ENCODE measurements at places on chromosomes 12 and 14. TPM values are rescaled to one million over a fixed set of nuclear protein-coding genes. Genes with fewer than 3 reads are reported as not detected.
A peak's percentile ranks its signal among the peaks of the same experiment; 100 is the strongest.

DNA sequence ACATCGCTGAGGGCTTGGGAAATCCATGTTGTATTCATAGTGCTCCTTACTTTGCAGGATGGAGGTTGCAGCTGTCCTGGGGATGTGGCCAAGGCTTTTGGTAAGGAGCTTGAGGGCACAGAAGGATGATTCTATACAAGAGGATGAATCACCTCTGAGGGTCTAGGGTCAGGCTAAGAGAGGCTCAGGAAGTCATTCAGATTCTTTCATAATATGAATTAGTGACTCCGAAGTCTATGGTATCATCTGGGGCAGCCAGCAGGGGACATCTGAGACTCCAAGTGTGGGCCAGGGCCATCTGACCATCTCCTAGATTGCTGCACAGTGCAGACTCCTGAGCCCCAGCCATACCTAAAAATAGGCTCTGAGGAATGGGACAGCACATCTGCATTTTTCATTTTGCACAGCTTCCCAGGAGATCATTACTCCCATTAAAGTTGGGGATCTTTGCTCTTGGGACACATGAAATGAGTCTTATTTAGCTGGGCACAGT is 4.8 kb downstream of the GMPR2 start:
- ATAC-seq, result no peak

DNA sequence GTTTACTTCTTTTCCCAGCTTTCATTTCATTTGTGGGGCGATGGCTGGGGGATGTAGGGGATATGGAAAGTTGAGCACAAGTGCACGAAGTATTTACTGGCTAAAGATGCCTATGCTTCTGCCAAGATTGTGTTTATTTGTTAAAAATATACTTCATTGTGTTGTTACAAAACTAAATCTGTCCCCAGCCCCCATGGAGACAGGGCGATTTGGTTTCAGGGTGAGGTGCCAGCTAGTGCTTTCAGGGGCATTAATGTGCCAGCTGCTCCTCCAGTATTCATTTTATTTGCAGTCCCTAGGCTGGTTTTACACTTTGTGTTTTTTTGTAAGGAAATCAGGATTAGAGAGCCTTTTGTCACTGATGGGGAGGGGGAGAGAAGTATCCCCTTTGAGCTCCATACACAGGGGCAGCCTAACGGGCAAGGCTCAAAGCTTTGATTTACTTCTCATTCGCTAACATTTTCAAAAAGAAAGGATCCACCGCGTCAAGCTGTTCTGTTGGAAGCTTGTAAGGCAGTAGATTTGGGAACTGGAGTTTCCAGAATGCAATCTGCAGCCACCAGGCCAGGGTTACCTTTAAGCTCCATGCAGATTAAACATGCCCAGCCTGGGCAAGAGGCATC is 198.7 kb upstream of the PLEKHG7 start:
- ATAC-seq, result no peak

DNA sequence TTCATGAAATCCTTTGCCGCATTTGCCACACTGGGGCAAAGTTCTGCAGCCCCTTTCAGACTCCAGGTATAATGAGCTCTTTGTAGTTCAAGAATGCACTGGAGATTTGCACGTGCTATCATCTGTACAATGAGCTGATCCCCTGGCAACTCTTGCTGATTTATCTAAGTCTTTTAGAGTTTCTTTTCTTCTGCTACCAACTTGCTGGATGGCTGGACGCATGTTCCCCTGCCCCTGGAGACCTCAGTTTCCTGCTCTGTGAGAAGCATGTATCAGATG is 103.2 kb downstream of the CMKLR1 start:
- no peak for ATAC-seq

GRCh38 chr12:99984271-99985128 is at the start of gene ANKS1B:
Gene ANKS1B, minus strand, starts transcription at chr12:99984936. Its CDS starts 699 bp downstream, at chr12:99984237.
- peak; percentile 89 for ATAC-seq

GRCh38 chr12:11981121-11981733 is 89.5 kb upstream of the BCL2L14 start:
- ATAC-seq, result no peak

- peak; percentile 51 for ATAC-seq
Observed at GRCh38 chr12:25959071-25959961, 834 bp downstream of the RASSF8 start.

GRCh38 chr14:74917646-74918081 is 5.4 kb downstream of the RPS6KL1 start:
- ATAC-seq, result peak; percentile 69

DNA sequence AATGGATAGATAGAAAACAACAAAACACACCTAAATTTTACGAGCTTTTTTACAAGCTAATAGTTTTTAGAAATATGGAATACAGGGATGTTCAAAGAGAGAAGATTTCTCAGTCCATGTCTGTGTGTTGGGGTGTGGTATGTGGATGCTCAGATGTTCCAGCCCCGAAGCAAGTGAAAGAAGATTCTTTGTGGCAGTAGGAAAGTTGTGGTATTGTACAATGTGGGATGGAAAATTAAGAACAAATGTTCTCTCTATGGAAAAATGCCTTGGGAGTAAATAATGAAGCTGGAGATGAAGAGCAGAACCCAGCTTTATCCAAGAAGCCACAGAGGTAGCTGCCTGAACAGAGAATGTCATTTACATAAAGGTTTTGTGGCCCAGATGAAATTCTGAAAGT is 150.3 kb upstream of the PRKD1 start:
- no peak for ATAC-seq

- no peak for ATAC-seq
Observed at GRCh38 chr12:19025582-19025981, 104.0 kb upstream of the PLEKHA5 start.

GRCh38 chr12:45468751-45469615 is 253.1 kb downstream of the ANO6 start:
- no peak for ATAC-seq

DNA sequence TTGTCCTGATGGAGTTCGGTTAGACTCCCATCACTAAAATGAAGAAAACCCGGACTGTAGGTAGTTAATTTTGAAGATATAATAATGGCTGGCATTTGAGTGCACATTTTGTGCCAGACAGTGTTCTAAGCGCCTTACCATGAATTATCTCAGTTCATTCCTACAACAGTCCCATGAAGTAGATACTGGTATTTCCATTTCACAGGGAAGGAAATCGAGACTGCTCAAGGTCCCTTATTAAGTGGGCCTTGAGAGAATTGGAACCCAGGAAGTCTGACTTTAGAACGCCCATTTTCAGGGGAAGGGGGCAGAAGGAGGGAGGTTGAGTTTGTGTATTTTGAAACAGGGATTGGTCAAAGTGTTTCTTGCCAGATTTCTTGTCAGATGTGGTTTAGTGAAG is 855 bp downstream of the MNAT1 start:
- no peak for ATAC-seq

- no peak for ATAC-seq
Observed at GRCh38 chr14:65330416-65330815, 82.1 kb upstream of the FUT8 start.

- ATAC-seq, result no peak
Observed at GRCh38 chr12:16027002-16027401, 115.9 kb downstream of the DERA start.

GRCh38 chr14:55773984-55774545 is 194.1 kb downstream of the KTN1 start:
- no peak for ATAC-seq

DNA sequence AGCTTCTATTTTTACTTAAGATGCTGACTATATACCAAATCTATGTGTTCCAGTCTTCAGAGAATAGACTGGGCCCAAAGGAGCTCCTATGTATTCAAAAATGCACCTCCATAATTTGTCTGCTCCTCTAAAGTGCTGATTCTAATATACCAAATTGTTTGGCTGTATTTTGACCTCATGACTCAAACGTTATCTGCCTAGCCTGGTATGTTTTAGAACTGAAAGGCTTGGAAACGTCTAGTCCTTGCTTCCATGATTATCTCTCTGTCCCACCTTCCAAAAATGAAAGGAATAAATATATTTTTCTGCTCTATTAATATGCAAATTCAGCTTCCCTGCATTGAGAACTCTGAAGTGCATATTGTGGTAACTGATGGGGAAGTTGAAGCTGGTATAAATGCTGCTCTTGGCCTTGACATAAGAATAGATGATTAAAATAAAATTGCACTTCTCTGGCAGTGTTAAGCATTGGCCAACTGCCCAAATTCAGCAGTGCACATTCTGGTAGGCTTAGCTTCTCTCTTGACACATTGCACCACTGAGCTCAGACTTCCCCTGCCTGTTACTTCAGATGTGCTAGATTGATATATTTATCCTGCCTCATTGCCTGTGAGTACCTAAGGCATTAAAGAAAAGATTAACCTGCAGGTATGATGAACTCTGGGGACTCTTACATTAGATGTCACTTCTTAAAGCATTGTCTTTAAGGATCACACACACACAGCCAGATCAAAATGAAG is 882.3 kb downstream of the RPS29 start:
- ATAC-seq, result no peak

DNA sequence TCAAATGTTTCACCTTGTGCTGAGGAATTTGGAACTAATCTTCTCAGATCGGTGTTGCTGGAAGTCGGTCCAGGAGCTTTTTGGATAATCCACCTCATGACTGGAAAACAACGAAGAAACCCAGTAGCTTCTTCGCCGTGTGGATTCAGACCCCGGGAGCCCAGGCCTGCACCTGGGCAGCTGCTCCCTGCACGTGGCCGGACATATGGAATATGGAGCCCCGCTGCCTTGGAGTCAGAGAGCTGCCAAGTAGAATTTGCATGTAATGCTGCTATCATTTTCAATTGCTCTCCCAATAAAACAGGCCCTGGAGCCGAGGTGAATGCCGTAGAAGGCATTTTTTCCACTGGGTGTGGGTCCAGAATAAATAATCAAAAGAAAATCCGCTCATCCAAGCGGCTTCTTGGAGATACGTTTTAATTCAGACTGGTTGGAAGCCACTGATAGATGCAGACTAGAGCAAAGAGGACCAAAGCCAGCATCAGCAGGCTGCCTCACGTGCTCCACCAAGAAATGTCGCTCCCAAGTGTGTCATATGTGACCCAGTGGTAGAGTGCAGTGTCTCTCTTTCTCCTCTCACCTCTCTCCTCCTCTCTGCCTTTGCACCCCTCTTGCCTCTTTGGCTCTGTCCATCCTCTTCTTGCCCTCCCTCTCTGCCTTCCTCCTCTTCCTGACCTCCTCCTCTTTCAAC is 115.3 kb downstream of the ZNF664 start:
- no peak for ATAC-seq

DNA sequence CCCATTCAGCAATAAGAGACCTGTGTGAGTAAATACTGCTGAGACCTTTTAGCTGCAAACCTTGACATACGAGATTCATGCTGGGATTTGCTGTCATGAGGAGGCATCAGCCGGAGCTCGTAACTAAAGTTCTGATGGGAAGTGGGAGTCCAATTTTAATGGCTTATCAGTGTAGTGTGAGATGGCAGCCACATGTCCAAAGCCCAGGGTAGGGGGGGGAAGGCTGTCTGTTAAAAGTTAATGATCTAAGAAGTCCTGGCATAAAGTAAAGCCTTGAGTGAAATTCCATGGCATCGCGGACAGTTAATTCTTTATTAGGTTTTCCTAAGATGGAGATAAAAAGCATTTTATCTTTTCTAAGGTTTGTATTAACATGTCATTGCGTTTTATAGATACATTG is 240.0 kb downstream of the AACS start:
- no peak for ATAC-seq

DNA sequence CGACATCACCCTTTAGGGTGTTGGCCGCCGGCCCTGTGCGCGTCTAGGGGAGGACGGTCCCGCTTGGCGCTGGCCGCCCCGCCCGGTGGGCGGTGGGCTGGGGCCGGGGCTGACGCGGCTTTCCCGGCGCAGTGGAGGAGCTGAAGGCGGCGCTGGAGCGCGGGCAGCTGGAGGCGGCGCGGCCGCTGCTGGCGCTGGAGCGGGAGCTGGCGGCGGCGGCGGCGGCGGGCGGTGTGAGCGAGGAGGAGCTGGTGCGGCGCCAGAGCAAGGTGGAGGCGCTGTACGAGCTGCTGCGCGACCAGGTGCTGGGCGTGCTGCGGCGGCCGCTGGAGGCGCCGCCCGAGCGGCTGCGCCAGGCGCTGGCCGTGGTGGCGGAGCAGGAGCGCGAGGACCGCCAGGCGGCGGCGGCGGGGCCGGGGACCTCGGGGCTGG is 3.6 kb downstream of the TNFAIP2 start:
- ATAC-seq, result peak; percentile 14

GRCh38 chr14:67746927-67747326 is 45.2 kb downstream of the RDH12 start:
- no peak for ATAC-seq

GRCh38 chr12:32437095-32437515 is 37.7 kb downstream of the FGD4 start:
- peak; percentile 35 for ATAC-seq

DNA sequence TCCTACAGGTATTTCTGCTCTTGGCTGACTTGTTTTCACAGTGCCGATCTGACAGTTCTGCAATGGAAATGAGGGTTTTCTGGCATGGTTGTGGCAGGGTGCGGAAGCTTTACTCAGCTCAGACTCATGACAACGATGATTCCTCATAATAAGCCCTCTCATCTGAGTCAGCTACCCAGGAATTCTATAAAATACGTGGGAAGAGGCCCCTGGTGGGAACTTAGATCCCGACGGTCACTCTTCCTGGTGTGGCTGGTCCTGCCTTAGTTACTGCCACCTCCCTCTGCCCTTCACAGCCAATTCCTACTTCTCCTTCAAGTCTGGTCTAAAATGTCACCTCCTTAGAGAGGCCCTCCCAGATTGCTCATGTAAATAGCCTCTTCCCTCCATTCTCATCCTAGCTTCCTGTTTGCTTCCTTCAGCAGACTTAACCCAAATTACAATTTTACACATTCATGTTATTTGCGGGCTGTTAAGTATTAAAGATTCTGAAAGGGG is 104.2 kb upstream of the MAP1LC3B2 start:
- ATAC-seq, result no peak

- ATAC-seq, result no peak
Observed at GRCh38 chr14:77154421-77154820, 12.8 kb upstream of the ZDHHC22 start.

DNA sequence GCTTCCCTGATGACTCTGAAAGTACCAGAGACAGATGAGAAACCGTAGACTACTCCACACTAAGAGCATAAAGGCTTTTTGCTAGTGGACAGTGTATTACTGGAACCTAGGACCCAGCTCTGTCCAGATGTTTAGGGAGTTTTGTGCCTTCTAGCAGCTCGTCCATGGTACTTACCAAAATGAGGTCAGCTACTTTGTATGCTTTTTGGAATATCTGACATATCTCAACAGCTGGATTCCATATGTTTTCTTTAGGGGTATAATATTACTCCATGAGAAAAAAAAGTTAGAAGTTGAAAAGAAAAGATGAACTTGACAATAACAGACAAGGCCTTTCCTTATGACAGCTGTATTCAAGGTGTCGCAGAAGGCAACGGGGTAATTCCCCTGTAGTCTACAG is 32.1 kb upstream of the FRMD6 start:
- ATAC-seq, result no peak

- no peak for ATAC-seq
Observed at GRCh38 chr14:50649691-50650090, 18.4 kb downstream of the SAV1 start.

Gene DGLUCY
- 52.8 TPM for total RNA-seq

Gene ADSS1
- total RNA-seq, result 5.7 TPM

Gene NOS1
- total RNA-seq, result 1.6 TPM

Gene PTHLH
- total RNA-seq, result 1.0 TPM

Gene SLC10A1
- total RNA-seq, result not detected

Gene PLCZ1
- total RNA-seq, result 0.93 TPM

Gene KRT5
- total RNA-seq, result 452 TPM

Gene TMEM233
- not detected for total RNA-seq

Gene SRSF5
- 358 TPM for total RNA-seq

Gene OVCH1
- 0.57 TPM for total RNA-seq

Gene ITGB7
- 4.5 TPM for total RNA-seq

Gene LMO3
- 174 TPM for total RNA-seq

Gene KCNK13
- not detected for total RNA-seq

Gene SP1
- total RNA-seq, result 78.5 TPM

Measured in gastroesophageal sphincter (tissue), 4 donors.